ENCODE measurements at places on chromosomes 4 and X. TPM values are rescaled to one million over a fixed set of nuclear protein-coding genes. Genes with fewer than 3 reads are reported as not detected.

DNA sequence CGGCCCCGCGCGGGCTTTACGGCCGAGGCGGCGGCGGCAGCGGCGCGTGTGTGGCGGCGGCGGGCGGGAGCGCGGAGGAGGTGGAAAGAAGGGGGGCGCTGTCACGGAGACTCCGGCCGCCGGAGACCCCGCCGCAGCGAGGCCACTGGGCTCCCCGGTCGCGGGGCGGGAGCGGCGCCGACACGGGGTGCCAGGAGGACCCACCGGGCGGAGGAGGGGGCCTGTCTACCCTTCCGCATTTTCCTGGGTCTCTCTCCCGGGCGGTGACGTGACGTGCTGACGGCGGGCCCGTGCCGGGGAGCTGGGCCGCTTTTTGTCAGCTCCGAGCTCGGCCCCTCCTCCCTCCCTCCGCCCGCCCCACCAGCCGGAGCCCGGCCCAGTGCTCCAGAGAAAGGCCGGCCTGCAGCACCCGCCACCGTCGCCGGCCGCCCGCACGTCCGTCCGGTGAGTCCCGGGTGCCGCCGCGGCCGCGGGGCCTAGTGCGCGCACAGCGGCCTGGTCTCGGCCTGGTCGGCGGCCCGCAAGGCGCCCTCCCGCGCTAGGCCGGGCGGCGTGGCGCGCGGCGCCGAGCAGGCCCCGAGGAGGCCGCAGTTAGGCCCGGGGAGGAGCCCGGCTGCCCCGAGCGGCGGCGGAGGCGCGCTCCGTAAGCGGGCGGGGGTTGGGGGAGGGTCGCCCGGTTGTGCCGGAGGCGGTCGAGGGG lies at the start of gene ZFX:
TSS of gene ZFX (plus strand) at position 379 of the 700 bp plus-strand sequence. CDS start 23,014 bp downstream, outside the sequence.
- DNase-seq = peak; percentile 65
- H3K27me3 ChIP-seq = no peaks in the 10 kb centered on the region
- H3K4me1 ChIP-seq = peaks cover 12% of the 10 kb centered on the region

- H3K4me1 ChIP-seq = no peaks in the 10 kb centered on the region
- no peak overlapping the region for H3K4me3 ChIP-seq
- no peaks in the 10 kb centered on the region for H3K36me3 ChIP-seq
Observed at GRCh38 chr4:156538210-156538609, 433.4 kb downstream of the PDGFC start.

DNA sequence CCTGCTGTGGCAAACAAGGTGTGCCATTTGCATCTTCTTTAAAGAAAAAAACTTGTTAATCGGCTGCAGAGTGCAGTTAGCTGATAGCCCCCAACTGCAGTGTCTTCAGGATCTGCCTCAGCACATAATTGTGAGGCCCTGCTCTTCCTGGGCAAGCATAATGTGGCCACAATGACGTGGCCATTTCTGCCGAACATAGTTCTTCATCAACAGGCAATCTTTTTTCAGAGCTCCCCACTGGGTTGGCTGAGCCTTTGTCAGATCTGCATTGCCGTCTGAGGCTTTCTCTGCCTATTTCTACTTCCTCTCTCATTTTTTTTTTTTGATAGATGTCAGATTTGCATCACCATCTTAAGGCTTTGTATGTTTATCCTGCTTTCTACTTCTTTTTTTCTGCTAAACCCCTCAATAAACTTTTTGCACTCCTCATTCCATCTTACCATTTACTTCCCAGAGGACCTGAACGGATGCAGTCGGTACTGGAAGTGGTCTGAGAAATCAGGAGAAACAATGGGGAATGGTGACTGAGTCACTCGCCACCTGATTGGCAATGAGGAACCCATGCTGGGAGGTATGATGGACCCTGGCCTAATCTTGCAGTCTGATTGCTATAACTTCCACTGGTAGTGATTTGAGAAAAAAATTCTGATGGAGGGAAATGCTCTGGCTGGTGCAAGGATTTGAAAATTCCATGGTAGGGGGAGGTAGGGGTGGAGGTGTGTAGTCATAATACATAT lies 21.2 kb upstream of the TAB3 start:
- H3K27me3 ChIP-seq = no peaks in the 10 kb centered on the region
- no peak for DNase-seq
- H3K36me3 ChIP-seq = no peaks in the 10 kb centered on the region
- H3K4me3 ChIP-seq = no peak overlapping the region
- H3K27ac ChIP-seq = peak overlapping the region; percentile 4
- H3K4me1 ChIP-seq = peaks cover 3% of the 10 kb centered on the region

DNA sequence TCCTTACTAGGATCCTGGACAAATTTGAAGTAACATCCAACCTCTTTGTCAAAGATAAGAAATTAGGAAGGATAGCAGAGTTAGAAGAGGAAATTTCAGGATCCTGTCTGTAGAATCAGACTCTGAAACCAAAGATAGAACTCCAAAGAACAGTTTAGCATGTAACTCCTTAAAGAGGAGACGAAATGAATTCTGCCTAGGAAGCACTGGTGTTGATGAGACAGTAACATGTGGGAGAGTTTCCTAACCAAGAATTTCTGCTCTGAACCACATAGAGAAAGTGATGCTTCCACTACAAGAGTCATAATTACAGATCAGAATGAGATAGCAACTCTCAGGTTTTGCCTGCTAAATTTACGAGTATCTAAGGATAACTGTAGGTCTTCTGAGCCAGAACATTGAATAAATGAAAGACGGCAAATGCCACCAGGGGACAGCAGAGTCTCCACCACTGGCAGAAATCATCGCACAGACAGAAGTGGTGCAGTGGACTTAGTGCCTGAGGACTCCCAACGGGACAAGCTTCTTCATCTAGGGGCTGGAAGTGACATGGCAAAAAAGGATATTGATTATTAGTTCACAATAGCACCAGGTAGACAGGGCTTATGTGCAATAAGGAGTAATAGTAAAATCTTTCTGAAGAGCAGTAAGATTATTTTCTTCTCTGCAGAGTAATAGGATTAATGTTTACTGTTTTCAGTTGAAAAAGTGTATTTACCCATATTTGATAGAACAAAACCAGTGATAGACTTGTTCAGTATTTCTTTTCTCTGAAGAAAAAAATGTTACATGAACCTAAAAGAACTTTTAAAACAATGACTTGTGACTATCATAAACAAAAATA lies 6.7 kb upstream of the PPID start:
- H3K4me1 ChIP-seq = no peaks in the 10 kb centered on the region
- DNase-seq = peak; percentile 50
- no peaks in the 10 kb centered on the region for H3K27me3 ChIP-seq
- H3K36me3 ChIP-seq = no peaks in the 10 kb centered on the region

DNA sequence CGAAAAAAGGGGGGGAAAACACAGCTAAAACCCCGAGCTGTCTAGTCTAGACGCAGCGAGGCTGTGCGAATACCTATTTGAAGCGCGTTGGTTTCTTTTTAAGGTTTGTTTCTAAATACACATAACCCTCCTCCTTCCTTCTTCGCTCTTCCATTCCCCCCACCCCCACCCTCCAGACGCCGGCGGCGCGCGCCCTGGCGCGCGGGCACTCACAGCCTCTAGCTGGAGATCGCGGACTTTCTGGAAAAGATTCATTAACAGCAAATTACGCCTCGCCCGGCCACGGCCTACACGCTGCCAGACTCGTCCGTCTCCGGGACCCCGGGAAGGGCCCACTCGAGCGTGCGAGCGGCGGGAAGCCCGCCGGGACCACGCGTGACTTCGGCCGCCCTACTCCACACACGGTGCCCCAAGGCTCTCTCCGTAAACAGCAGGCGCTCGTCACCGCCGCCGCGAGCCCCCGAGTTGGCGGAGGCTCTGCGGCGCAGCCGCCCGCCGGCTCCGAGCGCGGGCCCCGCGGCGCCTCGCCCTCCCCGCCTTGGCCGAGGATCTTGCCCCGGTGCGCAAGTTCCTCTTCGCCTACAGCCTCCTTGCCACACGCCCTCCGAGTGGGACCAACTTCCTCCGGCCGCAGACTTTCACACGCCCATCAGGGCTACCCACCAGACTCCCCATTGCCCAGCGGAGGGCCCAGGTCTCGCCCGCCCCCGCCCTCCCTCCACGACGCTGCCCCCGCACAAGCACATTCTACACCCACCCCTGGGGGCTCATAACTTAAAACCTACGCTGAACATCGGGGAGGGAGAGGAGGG lies 2.0 kb downstream of the BCOR start:
- DNase-seq = no peak
- H3K27ac ChIP-seq = peak overlapping the region; percentile 61
- peak overlapping the region; percentile 82 for H3K4me3 ChIP-seq
- H3K4me1 ChIP-seq = no peaks in the 10 kb centered on the region

GRCh38 chr4:109574931-109575804 lies 15.1 kb downstream of the MCUB start:
- no peaks in the 10 kb centered on the region for H3K4me1 ChIP-seq
- no peaks in the 10 kb centered on the region for H3K27me3 ChIP-seq
- H3K27ac ChIP-seq = no peak overlapping the region
- no peak overlapping the region for H3K4me3 ChIP-seq

- no peaks in the 10 kb centered on the region for H3K4me1 ChIP-seq
- H3K4me3 ChIP-seq = no peak overlapping the region
- H3K36me3 ChIP-seq = no peaks in the 10 kb centered on the region
- DNase-seq = no peak
- peaks cover 3% of the 10 kb centered on the region for H3K27me3 ChIP-seq
- no peak overlapping the region for H3K27ac ChIP-seq
Observed at GRCh38 chrX:47501226-47502074, 18.4 kb upstream of the ZNF41 start.

- H3K27ac ChIP-seq = no peak overlapping the region
- H3K4me3 ChIP-seq = no peak overlapping the region
- H3K27me3 ChIP-seq = no peaks in the 10 kb centered on the region
- DNase-seq = no peak
- no peaks in the 10 kb centered on the region for H3K36me3 ChIP-seq
Observed at GRCh38 chrX:118156953-118157608, 40.5 kb upstream of the KLHL13 start.

DNA sequence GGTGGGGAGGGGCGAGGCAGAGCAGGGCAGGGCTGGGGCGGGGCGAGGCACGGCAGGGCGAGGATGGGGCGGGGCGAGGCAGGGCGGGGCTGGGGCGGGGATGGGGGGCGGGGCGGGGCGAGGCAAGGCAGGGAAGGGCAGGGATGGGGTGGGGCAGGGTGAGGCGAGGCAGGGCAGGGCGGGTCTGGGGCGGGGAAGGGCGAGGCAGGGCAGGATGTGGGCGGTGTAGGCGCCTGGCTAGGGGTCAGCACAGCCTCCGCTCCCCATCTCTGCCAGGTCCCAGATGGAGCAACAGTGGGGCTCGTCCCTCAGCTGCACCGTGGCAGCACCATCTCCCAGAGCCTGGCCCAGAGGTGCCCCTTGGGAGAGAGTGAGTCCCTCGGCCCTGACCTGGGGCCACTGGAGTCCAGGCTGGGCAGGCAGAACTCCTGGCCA lies 4.2 kb upstream of the SRPK3 start:
- H3K4me1 ChIP-seq = no peaks in the 10 kb centered on the region
- H3K27me3 ChIP-seq = no peaks in the 10 kb centered on the region
- no peaks in the 10 kb centered on the region for H3K36me3 ChIP-seq
- no peak overlapping the region for H3K27ac ChIP-seq
- H3K4me3 ChIP-seq = no peak overlapping the region

DNA sequence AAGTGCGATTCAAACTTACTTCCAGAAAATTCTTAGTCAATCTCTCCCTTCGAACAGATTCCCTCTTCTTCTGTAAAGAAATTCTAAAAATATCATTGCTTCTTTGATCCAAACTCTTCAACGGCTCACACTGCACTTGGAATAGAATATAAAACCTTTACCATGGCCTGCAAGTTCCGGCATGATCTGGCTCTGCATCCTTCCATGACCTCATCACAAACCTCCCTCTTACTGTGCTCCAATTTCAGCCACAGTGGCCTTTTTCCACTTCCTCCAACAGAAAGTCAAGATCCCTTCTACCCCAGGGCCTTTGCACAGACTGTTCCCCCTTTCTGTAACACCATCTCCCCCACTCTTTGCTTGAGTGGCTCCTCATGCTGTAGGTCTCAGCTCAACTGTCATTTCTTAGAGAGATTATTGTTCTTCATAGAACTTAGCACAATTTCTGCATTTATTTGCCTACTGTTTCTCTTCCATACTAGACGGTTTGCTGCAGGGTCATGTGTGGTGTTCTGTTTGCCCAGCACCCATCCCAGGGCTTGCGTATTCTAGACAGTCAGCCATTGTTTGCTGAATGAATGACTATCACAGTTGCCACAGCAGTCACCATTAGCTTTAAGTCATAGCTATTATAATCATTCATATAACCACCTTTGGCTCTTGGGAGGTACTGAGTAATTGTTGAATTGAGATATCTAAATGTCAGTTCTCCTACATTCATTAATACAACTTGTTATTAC lies 1.9 kb upstream of the STOX2 start:
- no peak overlapping the region for H3K4me3 ChIP-seq
- DNase-seq = no peak
- no peaks in the 10 kb centered on the region for H3K27me3 ChIP-seq
- H3K36me3 ChIP-seq = no peaks in the 10 kb centered on the region
- H3K4me1 ChIP-seq = no peaks in the 10 kb centered on the region

DNA sequence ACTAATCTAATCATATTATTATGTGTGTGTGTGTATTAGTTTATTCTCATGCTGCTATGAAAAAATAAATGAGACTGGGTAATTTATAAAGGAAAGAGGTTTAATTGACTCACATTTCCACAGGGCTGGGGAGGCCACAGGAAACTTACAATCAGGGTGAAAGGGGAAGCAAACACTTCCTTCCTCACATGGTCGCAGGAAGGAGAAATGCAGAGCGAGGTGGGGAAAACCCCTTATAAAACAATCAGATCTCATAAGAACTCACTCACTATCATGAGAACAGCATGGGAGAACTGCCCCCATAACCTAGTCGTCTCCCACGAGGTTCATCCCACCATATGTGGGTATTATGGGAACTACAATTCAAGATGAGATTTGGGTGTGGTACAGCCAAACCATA lies 190.9 kb upstream of the TAPT1 start:
- no peaks in the 10 kb centered on the region for H3K36me3 ChIP-seq
- H3K27ac ChIP-seq = peak overlapping the region; percentile 17
- H3K4me3 ChIP-seq = no peak overlapping the region
- H3K27me3 ChIP-seq = no peaks in the 10 kb centered on the region

- DNase-seq = no peak
- H3K27me3 ChIP-seq = no peaks in the 10 kb centered on the region
- no peak overlapping the region for H3K4me3 ChIP-seq
- H3K27ac ChIP-seq = no peak overlapping the region
Observed at GRCh38 chrX:47992095-47992380, 11.8 kb downstream of the ZNF182 start.

- no peak overlapping the region for H3K4me3 ChIP-seq
- H3K4me1 ChIP-seq = peaks cover 3% of the 10 kb centered on the region
- no peak overlapping the region for H3K27ac ChIP-seq
- H3K36me3 ChIP-seq = no peaks in the 10 kb centered on the region
Observed at GRCh38 chr4:118790544-118790943, 45.4 kb downstream of the SEC24D start.

The NXF3 gene
- 0.67 TPM for total RNA-seq

The FRAS1 gene
- 4.2 TPM for total RNA-seq

The HEPH gene
- 24.7 TPM for total RNA-seq

The LNX1 gene
- total RNA-seq = 0.29 TPM
